ENCODE measurements at places on chromosomes 1 and 21.

GRCh38 chr1:29513357-29513756 is 277.0 kb downstream of the PTPRU start:
- no peak for DNase-seq

DNA sequence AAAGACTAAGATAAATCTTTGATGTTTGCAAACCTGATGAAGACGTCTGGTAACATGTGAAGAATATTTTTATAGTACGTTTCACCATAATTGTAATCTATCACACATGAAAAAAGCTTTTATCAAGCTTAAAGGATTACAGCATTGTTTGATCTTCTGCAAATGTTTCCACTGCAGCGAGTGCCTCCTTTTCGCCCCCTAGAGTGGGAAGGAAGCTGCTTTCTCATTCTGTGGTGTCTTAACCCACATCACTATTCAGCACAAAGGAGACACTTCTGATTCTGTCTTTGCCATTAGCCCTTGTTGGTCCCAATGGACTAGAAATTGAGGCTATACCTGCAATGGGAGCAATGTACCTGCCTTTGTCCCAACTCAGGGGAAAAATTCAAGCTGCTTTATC is 46.0 kb upstream of the IL12RB2 start:
- DNase-seq: no peak

GRCh38 chr1:52239708-52240001 is 97.8 kb downstream of the ZFYVE9 start:
- DNase-seq: no peak

GRCh38 chr1:57532299-57532698 is 108.4 kb upstream of the DAB1 start:
- DNase-seq: no peak

- no peak for DNase-seq
Observed at GRCh38 chr1:119226913-119227312, 86.5 kb upstream of the WARS2 start.

- no peak for DNase-seq
Observed at GRCh38 chr1:212607913-212608391, 609 bp upstream of the ATF3 start.

- DNase-seq: no peak
Observed at GRCh38 chr1:247528812-247529474, 7.3 kb downstream of the OR2C3 start.

DNA sequence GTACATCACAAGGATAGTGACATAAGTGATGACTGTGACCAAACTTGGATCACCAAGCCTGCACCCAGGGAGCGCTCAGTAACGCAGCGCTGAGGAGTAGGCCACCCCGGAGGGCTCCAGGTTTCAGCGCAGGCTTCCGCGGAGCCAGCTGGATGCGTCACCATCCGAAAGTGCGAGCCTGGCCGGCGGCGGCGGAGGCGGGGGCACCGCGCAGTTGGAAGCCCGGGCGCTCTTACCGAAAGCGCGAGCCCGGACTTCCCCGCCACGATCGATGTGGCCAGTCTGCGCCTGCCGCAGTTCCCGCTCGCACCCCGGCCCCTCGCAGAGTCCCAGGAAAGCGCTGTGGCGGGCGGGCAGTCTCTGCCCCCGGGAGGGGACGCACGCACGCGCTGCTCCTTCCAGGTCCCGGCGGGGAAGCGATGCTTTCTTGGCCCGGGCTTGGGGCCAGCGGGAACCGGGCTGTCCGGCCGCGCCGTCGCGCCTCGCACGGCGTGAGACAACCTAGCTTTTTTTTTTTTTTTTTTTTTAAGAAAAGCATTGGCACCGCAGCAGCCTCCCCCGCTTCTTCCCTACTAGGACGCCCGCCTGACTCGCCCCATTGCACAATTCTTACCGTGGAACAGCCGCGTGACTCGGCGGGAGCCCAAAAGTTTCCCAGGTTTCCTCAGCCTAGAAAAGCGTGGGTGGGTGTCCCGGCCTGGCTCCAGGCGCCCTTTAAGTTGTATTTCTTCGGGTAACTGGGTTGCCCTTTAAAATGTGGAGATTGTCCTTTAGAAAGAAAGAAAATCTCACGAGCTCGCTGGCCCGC is 36.4 kb upstream of the JAK1 start:
- peak; percentile 45 for DNase-seq

DNA sequence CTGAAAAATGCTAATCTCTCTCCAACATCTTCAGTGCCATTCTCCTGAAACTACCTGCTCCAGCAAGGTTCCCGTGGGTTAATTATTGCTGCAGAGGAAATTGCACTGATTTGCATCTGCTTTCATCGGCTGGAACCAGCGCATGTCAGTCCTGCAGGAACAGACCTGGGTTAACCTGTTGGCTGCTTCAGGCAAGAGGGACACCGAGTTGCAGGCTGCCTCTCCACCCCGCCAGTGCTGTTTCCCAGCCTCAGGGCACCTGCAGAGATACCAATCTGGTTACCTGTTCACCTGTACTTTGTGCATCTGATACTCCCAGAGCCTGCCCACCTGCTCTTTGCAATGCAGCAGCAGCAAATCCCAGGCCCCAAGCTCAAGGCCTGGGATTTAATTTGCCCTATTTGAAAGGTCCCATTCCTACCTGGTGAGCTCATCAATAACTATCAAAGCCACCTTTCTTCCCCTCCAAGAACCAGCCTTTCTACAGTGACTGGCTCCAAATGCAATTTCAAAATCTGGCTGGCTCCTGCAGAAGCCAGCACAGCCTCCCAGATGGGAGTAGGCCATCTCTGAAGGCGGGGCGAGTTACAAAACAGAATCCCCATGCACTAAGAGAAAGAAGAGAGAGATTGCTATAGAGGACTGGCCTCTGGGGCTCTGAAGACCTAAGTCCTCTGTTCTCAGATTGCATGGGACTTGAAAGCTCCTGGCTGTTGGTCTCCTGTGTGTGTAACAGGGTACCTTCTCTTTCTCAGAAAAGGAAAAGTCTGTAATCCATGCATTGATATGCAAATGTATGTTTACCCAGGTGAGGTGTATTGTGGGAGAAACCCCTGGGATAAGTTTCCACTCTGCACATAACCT is 67.8 kb downstream of the TOMM20 start:
- no peak for DNase-seq

DNA sequence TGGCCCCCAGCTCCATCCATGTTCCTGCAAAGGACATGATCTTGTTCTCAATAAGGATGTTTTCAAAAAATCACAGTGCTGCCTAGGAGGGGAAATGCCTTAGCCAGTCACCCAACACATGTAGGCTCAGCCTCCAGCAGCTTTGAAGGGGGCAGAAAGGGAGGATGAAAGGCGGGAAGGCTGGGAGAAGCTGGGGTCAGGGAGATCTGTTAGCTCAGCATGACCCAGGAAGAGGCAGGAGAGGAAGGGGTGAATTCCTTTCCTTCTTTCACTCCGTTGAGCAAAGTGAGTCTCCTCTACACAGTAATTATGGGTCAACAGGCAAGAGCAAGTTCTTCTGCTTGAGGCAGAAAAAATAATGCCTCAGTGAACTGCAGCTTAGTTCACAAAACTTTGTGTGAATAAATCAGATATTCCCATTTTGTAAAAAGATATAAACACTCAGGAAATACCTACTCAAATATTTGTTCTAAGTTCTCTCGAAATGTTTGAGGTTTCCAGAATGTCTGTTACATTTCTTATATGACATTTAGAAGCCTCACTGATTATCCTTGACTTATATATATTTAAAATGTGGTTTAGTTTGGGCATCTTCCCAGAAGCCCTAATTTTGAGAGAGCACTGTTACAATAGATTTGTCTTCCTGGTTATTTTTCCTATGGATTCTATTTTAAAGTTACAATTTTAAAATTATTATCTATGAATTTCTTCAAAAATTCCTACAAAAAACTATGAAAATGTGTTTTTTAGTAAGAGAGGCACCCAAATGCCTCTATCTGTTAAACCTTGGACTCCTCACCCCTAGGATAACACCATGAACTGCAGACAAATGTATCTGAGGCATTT is 116.8 kb downstream of the KCNJ6 start:
- no peak for DNase-seq

DNA sequence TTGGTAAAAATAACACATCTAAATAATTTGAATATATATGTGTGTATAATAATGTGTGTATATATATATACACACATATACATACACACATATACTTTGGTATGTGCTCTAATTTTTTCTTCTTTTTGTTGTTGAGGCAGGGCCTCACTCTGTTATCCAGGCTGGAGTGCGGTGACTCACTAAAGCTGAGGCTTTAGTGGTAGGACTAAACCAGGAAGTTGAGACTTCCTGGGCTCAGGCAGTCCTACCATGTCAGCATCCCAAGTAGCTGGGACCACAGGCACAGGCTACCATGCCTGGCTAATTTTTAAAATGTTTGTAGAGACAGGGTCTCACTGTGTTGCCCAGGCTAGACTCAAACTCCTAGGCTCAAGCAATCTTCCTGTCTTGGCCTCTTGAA is 46.7 kb upstream of the CXADR start:
- no peak for DNase-seq
